ENCODE measurements at places on chromosomes 4 and X.

DNA sequence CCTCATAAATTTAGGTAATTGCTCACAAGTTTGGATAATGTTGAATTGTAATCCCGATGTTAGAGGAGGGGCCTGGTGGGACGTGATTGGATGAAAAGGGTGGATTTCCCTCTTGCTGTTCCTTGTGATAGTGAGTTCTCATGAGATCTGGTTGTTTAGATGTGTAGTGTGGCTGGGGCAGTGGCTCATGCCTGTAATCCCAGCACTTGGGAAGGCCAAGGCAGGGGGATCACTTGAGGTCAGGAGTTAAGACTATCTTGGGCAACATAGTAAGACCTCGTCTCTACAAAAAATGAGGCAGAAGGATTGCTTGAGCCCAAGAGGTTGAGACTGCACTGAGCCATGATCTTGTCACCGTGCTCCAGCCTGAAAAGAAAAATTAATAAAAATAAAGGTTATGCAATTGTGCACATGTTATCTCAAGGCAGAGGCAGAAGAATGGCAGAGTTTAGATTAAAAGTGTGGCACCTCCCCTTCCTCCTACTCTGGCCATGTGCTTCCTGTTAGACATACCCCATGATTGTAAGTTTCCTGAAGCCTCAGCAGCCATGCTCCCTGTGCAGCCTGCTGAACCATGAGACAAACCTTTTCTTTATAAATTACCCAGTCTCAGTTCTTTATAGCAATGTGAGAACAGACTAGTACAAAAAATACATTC lies 36.5 kb downstream of the ERVMER34-1 start:
- no peak for DNase-seq

- no peak for DNase-seq
Measured at GRCh38 chr4:177161781-177162180, 147.9 kb upstream of the NEIL3 start.

DNA sequence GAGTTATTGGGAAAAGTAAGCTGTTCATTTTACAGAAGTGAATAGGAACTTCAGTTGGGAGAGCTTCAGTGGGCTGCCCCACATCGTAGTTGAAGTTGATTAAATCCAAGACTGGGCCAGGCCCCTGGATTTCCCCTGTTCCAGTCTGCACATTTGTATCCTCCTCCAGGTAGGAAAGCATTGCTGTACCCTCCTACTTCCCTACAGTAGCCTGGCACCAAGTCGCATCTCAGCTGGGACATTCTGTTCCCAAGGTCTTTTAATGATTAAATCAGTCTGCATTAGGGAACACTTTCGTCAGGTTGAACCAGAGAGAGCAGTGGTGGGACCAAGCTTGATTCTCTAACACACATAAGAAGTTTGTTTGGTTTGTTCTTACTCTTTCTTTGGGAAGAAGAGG lies 165.8 kb upstream of the PPARGC1A start:
- no peak for DNase-seq

GRCh38 chrX:30513284-30513683 lies 64.3 kb downstream of the TASL start:
- no peak for DNase-seq

DNA sequence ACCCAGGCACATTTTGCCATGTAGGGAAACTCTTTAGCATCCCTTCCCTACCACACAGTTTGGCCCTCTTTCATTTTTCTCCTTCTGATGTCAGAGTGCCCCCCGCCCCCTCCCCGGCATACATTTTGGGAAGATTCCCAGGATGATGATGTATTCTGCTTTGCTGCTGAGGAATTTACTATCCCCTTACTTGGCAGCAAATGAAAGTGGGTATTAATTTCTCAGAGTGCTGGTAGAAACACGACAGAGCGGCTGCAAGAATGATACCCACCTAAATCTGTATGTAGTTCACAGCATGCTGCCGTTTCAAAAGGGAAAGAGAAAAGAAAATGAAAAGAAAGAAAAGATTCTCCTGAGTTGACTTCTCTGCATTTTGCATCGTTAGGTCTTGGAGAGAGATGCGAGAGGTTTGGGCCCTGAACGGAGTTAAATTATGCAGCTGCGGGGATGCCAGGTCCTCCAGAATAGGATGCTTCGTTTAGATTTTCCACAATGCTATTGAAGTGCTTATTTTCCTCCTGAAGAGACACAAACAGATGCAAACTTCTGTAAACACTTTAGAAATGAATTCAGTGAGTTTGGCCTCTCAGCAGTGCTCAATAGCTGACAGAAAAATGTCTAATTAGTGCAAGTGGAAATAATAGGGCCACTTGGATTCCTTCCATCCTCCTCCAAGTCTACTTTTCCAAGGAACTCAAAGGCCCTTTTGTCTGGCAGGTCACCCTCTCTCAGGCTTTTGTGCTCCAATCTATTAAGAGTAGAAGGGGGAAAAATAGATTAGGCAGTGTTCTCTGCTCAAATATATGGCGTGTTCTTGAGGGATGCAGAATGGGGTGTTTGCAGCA lies 106.2 kb downstream of the ALPK1 start:
- peak; percentile 61 for DNase-seq

DNA sequence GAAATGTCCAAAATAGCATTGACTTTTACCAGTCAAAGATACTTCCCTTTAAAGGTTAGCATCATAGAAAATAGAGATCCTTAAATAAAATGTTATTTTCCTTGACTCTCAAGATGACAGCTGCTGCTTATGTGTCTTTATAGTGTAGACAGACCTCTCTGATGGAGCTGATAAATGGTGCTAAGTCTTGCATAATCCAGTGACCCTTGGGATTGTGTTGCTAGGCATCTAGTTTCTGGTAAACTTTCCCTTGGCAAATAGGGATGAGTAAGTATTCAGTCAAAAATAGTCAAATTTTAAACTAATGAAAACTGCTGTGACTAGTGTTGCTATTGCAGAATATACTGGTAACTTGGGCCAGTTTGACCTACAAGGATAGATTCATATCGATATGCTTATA lies 53.6 kb downstream of the MBNL3 start:
- DNase-seq: no peak

DNA sequence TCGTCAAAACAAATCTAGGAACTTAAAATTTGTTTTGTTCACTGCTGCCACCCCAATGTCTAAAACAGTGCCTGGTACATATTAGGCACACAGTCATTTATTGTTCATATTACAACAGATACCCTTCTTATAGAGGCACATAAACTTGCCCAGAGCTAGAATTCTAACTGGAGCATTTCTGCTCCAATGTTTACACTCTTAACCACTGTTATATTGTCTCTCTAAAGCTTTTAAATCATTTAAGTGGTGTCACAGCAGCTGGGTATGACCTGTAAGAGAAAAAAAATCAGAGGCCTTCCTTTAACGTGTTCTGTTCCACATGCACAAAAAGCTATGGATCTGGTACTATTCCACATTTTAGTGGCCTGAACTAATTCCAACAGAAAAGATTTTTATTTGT lies 3.0 kb downstream of the UBE2D3 start:
- DNase-seq: no peak

DNA sequence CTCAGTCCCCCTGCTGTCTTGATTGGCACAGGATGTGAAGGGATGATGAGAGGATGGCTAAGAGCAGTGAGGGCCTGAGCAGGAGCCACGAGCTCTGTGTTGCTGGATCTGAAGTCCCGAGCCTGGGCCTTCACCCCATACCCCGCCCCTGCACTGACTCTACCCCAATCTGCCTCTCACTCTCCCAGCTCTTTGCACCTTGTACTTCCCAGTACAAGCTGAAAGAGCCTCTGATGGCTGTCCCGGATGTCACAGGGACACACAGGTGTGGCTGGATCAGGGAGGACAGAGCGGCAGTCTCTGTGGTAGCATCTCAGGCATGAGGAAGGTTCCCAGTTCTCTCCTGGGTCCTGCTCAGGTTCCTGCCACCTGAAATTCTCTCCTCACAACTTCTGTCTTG lies 103.6 kb downstream of the CHIC2 start:
- no peak for DNase-seq

Measured in spinal cord (tissue), 10 donors.